ENCODE measurements at places on chromosomes 2 and 18. TPM values are rescaled to one million over a fixed set of nuclear protein-coding genes. Genes with fewer than 3 reads are reported as not detected.

KCNJ13 gene
- total RNA-seq = 5.0 TPM

SERPINB4 gene
- 0.54 TPM for total RNA-seq

DNA sequence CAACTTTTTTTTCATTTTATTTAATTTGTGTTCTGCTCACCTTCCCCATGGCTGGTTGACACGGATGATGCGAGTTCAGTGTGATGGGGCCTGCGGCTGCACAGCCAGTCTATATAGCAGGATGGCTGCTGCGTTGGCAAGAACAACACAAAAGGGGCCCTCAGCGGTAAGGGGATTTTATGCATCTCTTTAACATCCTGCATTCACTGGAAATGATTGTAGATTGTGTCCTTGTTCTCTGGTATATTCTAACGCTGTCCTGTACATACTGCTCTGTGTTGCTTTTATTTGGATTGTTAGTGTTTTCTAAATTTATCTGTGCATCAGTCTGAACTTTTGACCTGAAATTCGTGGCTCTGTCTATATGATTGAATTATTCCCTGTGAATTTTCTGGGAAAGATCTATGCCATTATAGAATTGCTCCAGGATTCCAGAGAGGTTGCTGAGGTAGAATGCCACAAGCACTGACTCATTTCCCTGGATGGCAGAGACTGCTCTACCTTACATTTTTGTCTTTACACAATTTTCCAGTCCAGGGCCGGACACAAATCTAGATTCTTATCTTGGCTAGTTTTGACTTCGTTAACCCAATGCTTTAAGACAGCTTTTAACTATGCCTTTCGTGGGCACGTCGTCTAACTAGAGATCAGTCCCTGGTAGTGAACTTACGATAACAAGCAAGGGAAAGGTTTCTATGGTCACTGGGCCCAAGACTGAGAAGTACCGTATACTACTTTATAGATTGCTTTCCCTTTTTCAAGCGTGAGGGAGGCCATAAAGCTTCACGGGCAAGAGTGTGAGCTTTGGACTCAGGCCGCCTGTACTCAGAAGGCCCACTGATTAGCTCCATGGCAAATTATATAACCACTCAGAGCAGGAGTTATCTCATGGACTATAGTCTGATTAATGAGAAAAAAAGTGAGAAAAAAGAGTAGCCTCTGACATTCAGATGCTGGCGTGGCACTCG lies at the start of gene CRYGC:
Gene CRYGC (minus strand): TSS at position 85 of the 968 bp plus-strand sequence. CDS start 36 bp downstream, at position 49.
- DNase-seq = no peak

- peak; percentile 79 for DNase-seq
Observed at GRCh38 chr2:120770641-120771040, 35.0 kb downstream of the GLI2 start.
